ENCODE measurements at places on chromosomes 6 and 20.

GRCh38 chr6:28000351-28001045, 43.5 kb downstream of the OR2B6 start:
- no peak for DNase-seq

DNA sequence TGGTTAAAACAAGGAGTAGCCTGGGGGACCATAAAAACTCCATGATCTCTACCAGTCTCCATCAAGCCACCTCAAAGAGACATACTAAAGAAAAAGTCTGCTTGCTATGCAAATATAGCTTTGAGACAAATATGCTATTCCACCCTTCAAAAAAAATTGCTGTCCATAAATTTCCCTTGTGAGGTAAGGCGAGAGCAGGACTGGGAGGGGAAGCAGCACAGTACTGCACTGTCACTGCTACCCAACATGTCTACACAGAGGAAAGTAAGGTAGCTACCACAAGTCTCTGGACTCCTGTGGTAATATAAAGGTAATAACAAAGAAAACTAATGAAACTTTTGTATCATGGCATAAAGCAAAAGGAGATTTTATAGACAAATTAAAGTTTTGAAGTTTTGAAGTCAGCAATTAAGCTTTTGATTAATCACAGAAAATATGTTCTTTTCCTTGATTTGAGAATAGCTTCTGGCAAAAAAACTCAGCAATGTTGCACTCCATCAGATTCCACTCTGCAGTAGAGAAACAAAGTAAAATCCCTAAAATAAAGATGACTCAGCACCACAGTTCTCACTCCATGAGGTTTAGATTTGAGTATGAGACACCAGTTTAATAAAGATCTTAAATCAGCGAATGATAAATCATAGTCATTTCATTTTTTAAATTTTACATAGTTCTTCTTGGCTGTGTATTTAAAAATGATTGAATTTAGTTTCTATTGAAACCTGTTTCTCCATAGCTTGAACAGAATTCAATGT, 602.4 kb downstream of the COL12A1 start:
- DNase-seq: no peak

- DNase-seq: no peak
These were observed 142.9 kb downstream of the TFAP2A start for GRCh38 chr6:10271982-10272381.

DNA sequence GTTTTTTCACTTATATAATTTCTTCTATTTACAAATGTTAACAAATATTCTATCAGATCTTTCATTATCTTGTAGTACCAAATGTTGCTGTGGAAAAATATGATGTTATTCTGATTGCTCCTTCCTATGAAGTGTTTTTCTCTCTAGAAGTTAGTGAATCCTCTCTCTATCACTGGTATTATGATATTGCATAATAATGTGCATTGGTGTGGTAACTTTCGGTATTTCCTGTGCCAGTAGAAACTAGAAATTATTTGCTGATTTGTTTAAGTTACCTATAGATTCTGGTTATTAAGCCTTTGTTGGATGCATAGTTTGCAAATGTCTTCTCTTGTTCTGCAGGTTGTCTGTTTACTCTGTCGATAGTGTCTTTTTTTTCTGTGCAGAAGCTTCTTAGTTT, 342.5 kb downstream of the CENPW start:
- DNase-seq: no peak

DNA sequence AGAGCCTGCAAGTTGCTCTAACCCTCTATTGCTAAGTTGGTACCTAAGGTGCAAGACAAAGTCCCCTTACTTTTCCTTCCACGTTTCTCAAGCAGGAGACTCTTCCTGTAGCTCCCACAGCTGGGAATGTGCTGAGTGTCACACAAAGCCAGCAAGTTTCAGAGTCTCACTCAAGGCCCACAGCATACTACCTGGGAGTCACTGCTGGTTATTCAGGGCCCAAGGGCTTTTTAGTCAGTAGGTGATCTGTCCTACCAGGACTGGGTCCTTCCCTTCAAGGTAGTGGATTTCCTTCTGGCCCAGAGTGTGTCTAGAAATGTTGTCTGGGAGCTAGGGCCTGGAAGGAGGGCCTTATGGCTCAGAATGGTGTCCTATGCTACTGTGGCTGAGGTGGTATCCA, 261.9 kb upstream of the CITED2 start:
- DNase-seq: no peak

GRCh38 chr6:116215414-116215813, 38.5 kb downstream of the TSPYL4 start:
- DNase-seq: no peak

DNA sequence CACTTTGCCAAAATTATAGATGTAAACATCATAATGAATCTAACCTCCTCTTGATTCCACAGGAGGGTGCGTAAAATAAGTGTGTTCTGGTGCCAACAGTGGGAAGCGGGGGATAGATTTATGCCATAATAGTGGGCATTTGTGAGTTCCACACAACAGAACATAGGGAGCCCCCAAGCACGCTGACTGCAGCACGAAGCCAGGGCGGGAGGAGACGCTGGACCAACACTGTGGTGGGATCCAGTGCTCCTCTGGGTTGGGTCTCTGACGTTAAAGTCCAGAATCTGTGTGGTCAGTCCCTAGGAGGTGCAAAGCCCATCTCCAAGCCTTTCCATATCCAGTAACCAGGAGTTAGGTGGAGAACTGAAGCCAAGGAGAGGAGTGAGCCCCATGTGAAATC, 1.8 kb upstream of the TTLL2 start:
- no peak for DNase-seq

DNA sequence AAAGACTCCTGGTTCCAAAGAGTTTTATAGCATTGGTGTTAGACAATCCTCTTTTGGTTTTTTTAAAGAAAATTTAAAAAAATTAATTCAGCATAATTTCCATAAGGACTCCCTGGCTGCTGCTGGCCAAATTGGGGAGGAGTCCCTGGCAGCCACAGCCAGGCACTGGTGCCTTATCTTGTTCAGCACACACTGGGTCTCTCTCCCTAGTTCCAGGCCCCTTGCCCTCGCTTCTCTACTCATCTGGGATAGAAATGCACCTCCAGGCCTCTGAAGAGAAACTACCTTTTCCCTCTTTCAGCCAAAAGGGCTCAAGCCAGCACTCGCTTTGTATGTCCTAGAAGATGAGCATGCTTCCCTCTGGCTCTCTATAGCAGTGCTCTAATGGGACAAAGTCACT, 13.4 kb upstream of the MAPK13 start:
- DNase-seq: no peak

GRCh38 chr6:35638679-35639078, 50.0 kb downstream of the FKBP5 start:
- no peak for DNase-seq

DNA sequence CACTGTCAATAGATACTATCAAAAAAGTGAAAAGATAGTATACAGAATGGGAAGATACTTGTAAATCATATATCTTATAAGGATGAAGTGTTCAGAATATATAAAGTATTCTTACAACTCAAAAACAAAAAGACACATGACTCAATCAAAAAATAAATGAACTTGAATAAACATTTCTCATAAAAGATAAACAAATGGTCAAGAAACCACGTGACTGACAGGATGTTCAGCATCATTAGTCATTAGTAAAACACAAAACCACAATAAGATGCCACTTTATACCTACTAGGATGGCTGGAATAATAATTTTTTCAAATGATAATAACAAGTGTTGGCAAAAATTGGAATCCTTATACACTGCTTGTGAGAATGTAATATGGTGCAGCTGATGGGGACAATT, 729.1 kb upstream of the HS3ST5 start:
- no peak for DNase-seq

- no peak for DNase-seq
These were observed 121.7 kb upstream of the TMEM181 start for GRCh38 chr6:158438226-158438625.

GRCh38 chr6:52371656-52372191, 9.8 kb downstream of the PAQR8 start:
- DNase-seq: no peak

DNA sequence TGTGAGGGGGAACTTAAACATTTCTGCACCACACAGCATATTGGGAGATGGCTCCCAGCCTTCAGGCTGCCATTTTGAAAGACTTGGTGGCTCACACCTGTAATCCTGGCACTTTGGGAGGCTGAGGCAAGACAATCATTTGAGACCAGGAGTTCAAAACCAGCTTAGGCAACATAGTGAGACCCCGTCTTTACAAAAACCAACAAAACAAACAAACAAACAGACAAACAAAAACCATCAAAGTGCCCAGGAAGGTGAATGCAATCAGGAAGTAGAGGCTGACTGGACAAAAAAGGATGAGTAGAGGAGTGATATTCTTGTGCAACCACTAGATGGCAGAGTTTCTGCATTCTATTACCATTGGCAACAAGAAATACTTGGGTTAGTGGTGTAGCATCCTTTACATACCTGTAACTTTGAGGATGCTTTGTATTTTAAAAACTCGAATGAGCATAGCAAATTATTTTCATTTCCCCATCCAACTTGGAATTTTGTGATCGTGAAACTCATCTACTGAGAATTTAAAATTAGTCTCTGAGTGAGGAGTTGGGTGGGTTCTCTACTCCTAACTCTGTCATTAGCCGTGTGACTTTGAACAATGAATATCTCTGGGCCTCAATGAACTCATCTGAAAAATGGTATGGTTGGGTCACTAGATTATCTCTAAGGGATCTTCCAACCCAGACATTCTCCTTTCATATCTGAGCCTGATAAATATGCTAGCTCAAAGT, 84.4 kb downstream of the CRYBG1 start:
- DNase-seq: peak; percentile 27

DNA sequence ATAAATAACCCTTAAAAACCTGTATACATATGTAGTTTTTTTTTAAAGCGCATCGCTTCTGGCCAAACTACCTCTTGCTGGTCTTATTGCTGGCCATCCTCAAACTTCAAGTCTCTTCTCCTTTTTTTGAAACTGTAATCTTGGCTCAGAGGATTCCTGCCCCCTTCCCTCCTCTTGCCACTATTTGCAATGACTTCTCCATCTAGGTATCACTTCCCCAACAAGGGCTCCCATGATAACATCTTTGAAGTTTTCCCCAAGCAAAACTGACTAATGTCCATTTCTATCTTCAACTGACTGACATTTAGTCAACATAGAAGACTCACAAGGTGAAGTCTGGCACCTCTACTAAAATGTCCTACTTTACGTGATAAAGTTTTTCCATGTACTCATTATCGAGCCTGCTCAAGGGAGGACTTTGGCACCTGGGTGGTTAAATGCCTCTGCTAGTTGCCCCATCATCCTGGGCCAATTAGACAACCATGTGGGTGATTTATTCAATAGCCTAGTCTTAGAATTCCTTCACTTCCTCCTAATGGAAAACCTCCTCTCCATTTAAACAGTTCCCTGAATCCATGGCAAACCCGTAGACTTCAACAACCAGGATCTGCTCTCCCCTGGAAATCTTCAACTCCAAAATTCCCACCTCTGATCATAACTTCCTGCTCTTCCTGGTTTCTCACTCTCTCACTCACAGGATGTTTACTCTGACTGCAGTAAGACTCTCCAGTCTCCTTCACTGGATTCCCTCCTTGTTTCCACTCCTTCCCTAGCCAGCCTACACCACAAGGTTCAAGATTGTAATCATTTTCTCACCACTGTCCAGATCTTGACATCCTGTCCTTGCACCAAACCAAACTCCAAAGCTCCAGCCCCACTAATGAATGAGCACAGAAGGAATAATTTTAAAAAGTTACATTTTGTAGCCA, 9.4 kb upstream of the PLAGL1 start:
- DNase-seq: no peak

GRCh38 chr20:5722927-5723326, 27.3 kb upstream of the SHLD1 start:
- DNase-seq: no peak

Measured in H54 (cell line).